Left lobe of liver (tissue), 2 donors: ENCODE measurements at places on chromosomes 7 and 10.

DNA sequence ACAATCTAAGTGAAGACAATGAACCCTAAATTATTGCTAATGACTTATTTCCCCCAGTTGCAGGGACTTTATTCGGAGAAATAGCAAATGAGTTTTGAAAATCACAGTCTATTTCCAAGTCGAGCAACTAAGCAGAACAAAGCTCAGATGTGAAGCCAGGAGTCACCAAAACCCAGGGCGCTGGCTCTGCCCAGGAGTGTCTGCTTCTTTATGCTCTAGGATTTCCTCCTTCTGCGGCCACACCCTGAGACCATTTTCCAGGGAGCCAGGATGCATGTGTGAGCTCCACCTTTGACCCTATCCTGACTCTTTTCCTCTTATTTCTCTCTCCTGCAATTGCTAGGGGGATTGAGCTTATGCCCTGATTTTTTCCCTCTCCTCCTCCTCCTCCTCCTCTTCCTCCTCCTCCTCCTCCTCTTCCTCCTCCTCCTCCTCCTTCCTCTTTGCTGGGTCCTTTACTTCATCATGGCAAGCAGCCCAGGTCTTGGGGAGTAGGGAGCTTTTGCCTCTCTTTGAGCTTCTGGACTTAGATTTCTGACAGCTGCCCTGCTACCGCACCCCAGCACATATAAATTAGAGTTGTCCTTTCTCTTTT, 234.4 kb downstream of the ARL4A start:
- DNase-seq, result no peak

- DNase-seq, result no peak
These were observed 897.1 kb downstream of the GATA3 start for GRCh38 chr10:8951440-8952089.

- no peak for DNase-seq
These were observed 640.4 kb downstream of the TYW1 start for GRCh38 chr7:67637023-67637358.

DNA sequence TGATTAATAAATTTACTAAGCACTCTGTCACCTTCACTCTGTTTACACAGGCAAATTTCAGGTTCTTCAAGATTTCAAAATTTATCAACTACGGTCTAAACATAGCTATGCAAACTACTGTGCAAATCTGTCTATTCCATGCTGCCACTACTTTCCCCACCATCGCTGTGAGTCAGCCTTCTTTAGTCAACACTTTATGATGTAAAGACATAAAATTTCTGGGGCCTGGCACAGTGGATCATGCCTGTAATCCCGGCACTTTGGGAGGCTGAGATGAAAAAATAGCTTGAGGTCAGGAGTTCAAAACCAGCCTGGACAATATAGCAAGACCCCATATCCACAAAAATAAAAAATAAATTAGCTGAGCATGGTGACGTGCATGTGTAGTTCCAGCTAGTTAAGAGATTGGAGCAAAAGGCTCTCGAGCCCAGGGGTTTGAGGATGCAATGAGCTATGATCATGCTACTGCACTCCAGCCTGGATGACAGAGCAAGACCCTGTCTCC, 42.6 kb downstream of the CNOT4 start:
- DNase-seq, result no peak

GRCh38 chr10:71128311-71128980, 83.9 kb upstream of the UNC5B start:
- no peak for DNase-seq

DNA sequence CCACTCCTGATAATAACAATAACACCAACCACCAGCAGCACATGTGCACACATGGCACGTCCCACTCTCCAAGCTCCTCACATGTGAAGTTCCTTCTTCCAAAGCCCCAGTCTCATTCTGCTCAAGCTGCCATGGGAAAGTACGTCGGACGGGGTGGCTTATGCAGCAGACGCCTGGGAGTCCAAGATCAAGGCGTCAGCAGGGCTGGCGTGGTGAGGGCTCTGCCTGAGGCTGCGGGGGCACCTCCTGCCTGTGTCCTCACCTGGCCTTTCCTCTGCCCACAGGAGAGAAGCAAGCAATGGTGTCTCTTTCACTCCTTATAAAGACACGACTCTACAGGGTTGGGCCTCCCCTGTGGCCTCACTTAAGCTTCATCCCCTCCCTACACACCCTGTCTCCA, 68.8 kb upstream of the INSIG1 start:
- no peak for DNase-seq

- no peak for DNase-seq
These were observed 22.3 kb upstream of the GDI2 start for GRCh38 chr10:5835446-5836095.

GRCh38 chr10:69051303-69051702, 36.6 kb upstream of the SRGN start:
- no peak for DNase-seq

DNA sequence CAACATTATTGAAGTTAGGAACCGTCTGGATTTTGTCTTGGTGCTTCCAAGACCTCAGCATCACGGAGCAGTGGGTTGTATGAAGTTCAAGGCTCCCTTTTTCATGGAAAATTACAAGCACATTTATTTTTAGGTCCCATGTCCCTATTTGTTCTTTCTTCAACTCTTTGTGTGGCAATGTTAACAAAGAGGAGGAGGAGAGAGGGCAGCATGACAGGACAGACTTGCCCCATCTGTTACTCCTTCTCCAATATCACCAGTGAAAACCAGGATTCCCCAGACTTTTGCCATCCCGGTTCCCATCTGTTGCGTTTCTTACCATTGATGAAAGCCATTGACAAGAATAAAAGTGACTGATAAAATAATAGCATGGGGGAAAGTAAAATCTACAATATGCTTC, 28.6 kb downstream of the EEPD1 start:
- no peak for DNase-seq

GRCh38 chr10:22427101-22427500, 81.8 kb downstream of the SPAG6 start:
- DNase-seq, result no peak

- no peak for DNase-seq
These were observed 91.3 kb downstream of the PCGF5 start for GRCh38 chr10:91311601-91312381.
